Stimulated activated CD4-positive, alpha-beta T cell treated with anti-CD3 and anti-CD28 coated beads, Interleukin-2, amount 100 ng/mL, for 24 hours (primary cell): ENCODE measurements at places on chromosomes 11 and 22.

DNA sequence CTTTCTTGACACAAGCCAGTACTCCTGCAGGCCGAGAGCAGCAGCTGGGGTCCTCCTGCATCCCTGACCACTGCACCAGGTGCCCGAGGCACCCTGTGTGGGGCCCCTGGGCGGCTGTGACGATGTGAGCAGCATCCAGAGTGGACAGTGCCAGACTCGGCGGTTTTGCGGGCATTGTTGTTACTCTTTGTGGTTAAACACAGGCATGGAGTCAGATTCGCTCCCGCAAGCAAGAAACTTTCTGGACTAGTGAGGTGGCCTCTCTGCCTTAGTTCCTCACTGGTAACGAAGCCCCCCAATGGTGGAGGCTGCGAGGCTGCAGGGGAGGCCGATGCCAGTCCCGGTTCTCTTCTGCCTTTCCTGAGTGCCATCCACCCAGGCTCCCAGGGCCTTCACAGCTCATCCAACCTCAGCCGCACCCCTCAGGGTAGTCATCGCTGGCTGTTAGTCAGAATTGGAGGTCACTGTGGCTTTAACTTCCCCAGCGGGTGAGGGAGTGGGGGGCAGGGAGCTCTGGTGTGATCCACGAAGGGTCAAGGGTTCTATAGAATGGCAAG, 3.7 kb upstream of the CLDN5 start:
- no peak for DNase-seq

DNA sequence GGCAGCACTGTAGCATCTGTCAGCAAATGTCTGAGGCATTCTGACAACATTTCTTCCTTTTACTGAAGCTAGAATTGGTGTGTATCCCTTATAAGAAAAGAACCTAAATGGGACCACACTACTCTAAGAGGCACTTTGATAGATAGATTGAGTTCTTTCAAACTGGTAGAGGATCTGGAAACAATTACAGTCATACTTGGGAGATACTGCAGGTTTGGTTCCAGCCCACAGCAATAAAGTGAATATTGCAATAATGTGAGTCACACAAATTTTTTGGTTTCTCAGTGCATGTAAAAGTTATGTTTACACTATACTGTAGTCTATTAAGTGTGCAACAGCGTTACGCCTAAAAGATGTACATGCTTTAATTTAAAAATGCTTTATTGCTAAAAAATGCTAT, 96.9 kb downstream of the SBF2 start:
- no peak for DNase-seq

DNA sequence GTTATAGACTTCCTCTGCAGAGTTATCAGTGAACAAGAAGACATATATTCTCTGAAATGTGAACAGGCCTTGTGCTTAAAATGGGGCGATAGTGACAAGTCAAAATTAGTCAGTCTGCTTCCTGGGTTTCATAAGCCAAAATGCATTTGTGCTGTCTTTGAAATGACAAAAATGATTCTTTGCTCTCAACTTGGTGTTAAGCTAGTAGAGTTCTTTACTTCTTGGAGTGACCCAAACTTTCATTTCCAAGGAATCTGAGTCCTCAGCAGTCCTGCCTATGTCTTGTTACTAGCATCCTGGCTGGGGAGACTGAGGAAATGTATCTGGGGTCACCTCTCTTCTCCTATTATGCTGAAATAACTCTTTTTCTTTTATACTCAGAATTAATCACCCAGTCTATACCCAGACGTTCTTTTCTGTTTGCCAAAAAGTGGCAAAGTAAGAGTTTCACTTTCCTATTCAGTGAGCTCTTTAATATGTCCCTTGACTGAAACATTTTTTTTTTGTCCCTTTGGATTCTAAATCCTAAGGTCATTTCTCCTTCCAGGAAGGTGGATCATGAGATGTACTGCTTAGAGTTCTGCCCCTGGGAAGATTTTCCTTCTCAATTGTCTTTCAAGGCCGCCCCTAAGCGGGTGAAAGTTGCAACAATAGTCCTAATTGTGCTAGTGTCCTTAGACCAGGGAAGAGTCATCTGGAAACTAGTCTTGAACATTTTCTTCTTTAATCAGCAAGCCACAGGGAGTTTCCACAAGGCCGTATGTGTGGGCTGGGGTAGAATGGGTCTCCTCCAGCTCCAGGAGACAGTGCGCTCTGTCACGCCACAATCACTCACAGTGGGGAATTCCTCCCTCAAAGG, 53.0 kb upstream of the RDX start:
- DNase-seq, result peak; percentile 81

DNA sequence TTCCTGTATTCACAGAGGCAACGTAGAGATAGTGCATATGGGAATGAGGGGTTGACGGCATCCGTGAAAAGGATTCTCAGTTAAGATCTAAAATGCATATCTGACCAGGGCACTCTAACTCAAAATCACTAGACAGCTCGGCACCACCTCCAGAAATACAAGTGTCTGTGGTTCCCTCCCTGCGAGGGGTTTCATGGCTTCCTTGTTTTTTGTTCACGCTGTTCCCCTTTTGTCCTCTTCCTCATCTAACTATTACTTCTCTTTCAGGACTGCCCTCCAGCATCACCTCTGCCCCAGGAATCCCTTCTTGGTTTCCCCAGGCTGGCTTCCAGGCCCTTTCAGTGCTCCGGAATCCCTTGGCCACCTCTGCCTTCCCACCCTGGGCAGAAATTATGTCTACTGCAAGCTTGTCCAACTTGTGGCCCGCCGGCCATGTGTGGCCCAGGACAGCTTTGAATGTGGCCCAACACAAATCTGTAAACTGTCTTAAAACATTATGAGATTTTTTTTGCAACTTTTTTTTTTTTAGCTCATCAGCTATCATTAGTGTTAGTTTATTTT, 159.9 kb downstream of the FBXO7 start:
- no peak for DNase-seq

- DNase-seq, result no peak
These were observed 14.2 kb downstream of the CD3E start for GRCh38 chr11:118318581-118319336.

DNA sequence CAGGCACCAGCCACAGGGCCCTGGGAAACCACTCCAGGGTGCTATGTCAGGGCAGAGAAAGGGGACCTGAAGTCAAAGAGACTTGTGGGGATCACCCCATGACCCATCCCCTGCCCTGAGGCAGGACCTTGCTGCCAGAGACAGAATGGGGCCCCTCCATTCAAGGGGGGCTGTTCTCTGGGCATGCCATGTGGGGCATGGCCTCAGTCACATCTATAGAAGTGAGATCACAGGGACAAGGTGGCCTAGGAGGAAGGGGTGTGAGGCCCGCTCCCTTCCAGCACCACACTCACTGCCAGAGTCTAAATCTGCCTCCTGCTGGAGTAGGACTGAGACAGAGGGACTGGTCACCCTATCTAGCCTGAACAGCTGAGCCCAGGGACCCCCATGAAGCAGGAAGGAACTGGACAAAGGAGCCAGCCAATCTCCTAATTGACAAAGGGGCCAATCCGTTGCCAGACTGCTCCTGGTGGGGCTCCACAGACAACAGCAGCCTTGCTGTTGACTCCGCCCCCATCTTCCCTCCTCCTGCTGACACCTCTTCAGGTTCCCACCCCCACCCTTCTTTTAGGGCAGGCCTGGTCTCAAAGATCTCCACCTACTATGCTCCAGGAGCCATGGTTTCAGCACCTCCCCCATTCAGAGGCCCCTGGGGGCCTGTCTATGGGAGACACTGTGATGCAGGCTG, 26.0 kb downstream of the NEAT1 start:
- DNase-seq, result no peak

DNA sequence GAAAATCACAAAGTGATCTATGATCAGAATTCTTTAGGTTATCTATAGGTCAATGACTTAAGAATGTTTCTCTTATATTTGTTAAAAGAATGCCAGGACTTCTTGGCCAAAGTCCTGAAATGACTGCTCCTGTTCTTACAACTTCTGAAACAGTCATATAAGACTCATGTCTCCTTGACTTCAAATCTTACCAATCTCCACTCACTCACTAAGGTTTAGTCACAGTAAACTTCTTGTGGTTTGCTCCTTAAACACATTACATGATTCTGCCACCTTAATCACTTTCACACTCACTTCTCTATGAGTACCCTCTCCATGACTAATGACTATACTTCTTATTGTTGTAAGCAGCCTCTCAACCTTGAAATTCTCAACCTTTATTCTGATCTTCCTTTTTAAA, 648.7 kb upstream of the CCDC179 start:
- no peak for DNase-seq

GRCh38 chr11:70802185-70802584, 403.9 kb downstream of the CTTN start:
- DNase-seq, result no peak

GRCh38 chr11:114115451-114115928, 56.0 kb downstream of the ZBTB16 start:
- no peak for DNase-seq

DNA sequence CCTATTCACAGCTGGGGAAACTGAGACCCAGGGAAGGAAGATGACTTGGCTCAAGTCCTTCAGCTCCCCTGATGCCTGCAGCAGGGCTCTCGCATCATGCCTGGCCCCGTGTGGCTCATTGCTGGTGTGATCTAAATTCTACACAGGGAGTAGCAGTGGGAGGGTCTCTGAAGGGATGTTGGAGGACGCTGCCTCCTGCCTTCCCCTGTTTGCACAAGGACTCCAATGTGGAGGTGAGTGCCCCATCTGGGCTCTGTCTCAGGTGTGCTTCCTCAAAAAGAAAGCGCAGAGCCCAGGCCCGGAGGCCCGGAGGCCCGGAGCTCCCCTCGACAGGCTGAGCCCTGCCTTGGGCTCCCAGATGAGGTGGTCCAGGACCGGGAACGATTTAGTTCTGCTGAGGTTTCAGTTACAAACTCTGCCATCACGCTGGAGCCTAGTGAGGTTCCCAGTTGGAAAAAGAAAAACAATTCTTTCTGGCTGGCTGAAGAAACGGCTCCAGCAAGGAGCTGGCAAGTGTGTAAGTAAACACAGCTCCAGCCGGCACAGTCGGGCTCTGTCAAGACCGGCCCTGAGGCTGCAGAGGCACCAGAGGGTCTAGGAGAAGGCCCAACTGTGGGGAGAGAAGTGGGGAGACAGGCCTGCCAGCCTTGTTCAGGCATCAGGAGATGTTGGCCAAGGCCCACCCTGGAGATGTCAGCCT, 49.8 kb downstream of the NAT10 start:
- no peak for DNase-seq

GRCh38 chr11:70612459-70613141, 214.3 kb downstream of the CTTN start:
- no peak for DNase-seq

DNA sequence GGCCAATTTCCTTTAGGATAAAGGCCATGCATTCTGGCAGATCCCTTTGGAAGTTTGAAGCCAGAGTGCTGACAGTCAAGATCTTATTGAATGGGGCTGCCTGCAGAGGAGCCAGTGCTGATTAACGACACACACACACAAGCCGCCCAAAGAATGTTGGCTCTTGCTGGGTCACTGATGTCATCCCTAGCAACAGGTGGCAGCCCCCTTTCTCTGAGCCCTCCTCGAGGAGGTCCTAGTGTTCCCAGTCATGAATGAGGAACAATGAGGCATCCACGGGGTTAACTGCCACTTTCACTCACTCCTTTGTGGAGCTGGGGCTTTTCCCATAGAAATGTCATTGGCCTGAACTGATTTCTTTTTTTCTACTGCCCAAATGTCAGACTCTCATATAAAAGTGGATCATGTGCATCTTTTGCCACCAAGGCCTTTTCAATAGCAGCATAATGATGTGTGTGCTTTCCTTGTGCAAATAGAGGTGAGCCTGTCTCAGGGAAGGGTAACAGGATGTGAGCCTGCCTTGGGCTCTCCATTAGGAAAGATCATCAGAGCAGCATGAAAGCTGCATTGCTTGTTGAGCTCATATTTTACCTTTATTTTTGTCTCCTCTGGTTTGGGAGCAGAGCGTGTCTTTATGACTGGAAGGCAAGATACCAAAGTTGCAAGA, 301.8 kb upstream of the MTNR1B start:
- DNase-seq, result no peak

- no peak for DNase-seq
These were observed 388.2 kb downstream of the TMEM135 start for GRCh38 chr11:87425943-87426342.

- no peak for DNase-seq
These were observed 2.0 kb downstream of the FIBIN start for GRCh38 chr11:26995701-26996460.

DNA sequence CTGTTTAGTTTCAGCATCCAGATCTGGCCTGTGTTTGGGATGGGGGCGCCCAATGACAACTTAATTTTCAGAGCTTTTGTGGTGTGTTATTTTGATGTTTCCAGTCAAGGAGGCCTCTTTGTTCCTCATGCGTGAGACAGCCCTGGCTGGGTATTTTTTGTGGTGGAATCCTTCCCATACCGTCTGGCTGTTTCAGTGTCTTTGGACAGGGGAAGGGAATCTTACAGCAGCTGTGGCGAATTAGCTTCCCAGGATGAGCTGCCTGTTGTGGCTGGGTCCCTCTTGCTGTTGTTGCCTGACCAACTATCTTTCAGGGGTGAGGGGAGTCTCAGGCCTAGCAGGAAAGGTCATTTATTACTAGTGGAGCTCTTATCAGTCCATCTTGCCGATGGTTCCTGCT, 138.8 kb downstream of the ARHGAP20 start:
- DNase-seq, result no peak

- DNase-seq, result no peak
These were observed 8.0 kb upstream of the RHOD start for GRCh38 chr11:67048515-67049130.

DNA sequence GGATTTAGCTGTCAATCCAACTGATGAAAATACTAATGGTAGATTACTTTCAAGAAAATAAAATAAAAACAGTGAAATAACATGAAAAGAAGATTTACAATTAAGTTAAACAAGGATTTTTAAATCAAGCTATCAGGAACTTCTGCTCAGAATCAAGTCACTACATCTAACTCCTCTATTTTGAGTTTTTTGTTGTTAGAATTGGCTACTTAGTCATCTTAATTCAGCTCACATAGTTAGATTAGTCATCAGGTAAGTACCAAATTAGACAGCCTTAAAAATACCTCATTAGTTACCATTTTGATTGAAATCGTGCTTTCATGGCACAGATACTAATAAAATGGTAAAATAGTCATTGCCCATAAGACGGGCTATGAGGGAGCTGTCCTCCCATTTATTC, 35.8 kb downstream of the BTG4 start:
- DNase-seq, result no peak

- peak; percentile 8 for DNase-seq
These were observed 55.9 kb downstream of the SHISAL1 start for GRCh38 chr22:44256556-44257485.

GRCh38 chr22:22936915-22937656, 49.5 kb downstream of the IGLL5 start:
- DNase-seq, result no peak
